ENCODE measurements at places on chromosomes 11 and 22. TPM values are rescaled to one million over a fixed set of nuclear protein-coding genes. Genes with fewer than 3 reads are reported as not detected.

DNA sequence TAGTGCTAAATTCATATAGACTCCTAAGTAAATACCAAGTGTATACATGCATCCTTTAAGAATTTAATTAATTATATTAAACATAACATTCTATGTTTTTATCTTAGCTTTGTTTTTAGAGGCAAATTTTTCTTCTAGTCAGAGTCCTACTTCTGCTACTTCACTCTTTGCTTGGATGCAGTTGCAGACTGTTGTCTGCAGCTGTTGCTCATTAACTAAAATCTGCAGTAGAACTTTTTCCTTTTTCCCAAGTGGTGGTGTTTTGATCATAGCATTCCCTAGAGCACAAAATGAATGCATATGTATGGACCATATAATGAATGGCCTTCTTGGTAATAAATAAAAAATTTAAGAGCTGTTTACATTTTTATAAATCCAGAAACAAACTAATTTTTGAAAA lies 198.3 kb downstream of the CASP12 start:
- no peak for DNase-seq

- no peak for DNase-seq
Observed at GRCh38 chr11:61042961-61043540, 59.2 kb upstream of the CD5 start.

DNA sequence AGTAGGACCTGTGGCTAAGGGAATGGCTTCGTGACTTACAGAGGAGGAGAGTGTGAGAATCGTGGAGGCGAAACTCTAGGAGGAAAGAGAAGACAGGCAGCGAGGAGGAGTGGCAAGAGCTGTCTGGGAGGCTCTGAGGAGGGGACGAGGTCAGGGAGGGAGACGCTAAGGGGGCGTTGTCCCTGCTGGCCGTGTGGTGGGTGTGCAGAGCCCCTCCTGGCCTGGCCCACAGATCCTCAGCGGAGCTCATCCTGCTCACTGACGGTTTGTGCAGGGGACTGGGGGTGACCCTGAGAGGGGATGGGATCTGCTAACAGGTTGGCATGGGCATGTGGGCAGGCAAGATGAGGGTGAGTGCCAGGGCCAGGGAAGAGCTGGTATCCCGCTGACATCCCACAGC lies 56.5 kb upstream of the PRR5 start:
- DNase-seq: no peak

DNA sequence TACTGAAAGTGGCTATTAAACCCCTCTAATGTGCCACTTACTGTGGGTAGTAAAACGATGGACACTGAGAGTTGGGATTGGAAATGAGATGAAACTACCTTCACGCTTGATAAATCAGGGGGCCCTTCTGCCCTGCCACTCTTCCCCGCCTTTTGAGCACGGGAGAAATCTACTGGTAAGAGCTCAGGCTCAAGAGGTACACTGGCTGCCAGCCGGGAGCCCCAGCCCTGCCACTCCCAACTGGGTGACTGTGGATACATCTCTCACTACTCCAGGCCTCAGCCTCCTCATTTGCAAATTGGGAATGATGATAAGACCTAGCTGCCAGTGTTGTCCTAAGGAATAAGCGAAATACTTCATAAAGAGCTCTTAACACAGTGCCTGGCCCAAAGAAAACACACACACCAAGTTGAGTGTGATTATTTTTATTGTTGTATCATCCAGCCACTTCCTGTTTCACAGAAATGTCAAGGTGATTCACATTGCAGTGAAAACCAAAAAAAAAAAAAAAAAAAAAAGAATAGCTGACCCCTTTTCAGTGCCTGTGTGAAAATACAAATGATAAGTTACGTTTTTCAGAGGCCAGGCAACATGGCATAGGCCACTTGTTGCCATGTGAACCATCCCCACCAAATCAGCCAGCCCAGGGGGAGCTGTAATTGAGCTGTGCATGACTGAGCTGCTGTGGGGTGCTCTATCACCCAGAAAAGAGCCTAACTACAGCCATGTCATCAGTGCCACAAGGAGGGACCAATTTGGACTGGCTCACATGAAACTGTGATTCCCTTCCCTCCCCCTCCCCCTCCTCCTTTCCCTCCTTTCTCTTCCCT lies 4.4 kb upstream of the ZNRD2 start:
- no peak for DNase-seq

Gene RFPL2
- not detected for total RNA-seq

GRCh38 chr22:25823276-25823675 lies 81.3 kb downstream of the MYO18B start:
- DNase-seq: no peak

DNA sequence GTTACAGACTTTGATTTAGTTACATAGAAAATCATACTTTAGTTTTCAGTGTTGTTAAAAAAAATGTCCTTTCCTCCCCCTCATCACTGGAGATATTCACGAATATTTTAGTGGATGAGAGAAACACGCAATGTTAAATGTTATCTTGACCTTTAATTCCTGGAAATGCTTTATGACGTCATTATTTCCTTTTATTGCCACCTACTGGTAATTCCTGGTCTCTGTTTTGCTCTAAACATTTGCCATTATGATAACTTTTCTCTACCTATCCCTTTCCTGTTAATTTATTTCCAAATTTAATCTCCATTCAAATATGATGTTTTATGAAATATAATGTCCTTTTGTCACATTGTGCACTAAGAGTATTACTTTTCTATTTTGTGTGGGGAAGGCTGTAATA lies 770.6 kb downstream of the FAM181B start:
- no peak for DNase-seq

DNA sequence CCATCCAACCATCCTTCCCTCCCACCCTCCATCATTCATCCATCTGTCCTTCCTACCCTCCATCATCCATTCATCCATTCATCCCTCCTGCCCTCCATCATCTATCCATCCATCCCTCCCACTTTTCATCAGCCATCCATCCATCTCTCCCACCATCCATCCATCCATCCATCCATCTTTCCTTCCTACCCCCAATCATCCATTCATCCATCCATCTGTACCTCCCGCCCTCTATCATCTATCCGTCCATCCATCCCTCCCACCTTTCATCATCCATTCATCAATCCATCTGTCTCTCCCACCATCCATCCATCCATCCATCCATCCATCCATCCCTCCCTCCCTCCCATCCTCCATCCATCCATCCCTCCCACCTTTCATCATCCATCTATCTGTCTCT lies 968.8 kb downstream of the BRD1 start:
- no peak for DNase-seq

DNA sequence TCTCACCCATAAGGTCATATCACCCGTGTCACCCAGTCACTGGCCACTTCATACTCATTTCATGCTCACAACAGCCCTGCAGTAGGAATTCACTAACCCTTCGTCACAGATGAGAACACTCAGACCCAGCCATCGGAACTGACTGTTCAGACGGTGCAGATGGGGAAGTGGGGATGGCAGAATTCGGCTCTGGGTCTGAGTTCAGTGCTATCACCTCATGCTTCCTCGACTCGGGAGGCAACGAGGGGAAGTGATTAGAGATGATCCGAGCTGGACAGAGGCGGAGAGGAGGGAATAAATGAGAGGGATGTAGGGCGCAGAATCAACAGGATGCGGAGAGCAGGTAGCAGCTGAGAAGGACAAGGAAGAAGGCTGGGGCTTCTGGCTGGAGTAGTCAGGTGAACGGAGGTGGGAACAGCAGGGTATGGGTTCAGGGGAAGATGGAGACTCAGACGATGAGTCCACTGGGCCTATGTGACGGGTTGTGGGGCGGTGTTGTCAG lies 4.7 kb downstream of the B3GNT6 start:
- no peak for DNase-seq

DNA sequence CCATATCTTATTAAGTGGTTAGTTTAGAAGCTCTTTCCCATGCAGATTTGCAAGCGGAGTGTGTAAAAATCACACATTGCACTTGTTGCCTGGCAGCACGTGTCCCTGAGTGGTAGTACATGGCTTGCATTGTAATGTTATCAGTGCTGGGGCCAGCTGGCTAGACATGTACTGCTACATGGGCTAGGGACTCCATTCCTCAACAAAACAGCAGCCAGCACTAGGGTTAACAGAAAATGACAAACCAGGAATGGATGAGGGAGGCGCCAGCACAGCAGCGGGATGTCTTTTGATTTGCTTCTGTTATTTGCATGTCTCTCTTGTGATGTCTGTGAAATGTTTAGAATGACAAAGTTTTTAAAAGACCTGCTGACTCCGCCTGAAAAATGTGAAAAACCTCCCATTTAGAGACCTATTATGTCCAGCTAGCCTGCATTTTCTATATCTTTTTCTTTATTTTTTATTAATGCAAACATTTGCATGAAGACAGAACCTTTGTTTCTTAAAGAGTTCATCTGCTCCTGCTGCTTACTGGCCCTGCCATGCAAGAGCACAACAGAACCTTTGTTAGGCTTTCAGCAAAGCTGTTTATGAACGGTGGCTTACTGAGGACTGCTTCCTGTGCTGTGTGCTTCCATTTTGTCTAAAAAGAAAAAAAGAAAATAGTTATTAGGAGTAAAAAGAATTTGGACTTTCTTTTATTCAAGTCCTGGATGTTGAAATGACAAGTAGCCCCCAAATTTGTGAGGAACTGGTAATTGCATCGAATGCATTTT lies 40.7 kb downstream of the CSTPP1 start:
- DNase-seq: no peak

Gene CARNS1
- total RNA-seq: 0.11 TPM

Measured in esophagus squamous epithelium (tissue), 5 donors.